ENCODE measurements at places on chromosomes 3 and 15.
A peak's percentile ranks its signal among the peaks of the same experiment; 100 is the strongest.

- no peak for DNase-seq
These were observed 1037.2 kb downstream of the SQOR start for GRCh38 chr15:46672041-46672440.

DNA sequence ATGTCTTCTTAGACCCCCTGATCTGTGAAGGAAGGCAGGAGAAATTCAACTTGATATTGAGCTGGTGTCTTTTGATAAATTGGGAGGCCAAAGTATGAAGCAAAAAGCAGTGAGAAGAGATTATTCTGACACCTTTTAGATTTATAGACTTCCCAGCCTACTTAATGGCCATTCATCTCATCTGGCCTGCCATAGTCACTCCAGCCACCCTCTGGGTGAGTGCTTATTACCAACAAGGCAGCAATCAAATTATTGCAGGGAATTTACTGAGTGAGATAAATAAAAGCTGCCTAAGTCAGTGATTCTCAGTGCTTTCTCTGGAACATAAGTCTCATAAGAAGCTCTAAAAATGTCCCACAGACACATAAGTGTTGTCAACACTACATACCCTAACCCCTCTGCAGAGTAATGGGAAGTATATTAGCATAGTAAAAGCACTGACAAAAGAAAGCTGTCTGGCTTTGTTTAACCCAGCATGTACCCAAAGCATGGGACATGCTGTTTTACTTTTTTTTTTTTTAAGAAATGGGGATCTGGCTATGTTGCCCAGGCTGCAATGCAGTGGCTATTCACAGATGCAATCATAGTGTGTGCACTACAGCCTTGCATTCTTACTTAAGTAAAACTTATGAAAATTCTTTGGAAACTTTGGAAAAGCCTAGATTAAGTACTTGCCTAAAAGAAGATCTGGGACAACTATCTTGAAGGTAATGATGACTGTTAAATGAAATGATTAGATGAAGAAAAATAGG lies 725.3 kb downstream of the TUSC7 start:
- no peak for DNase-seq

DNA sequence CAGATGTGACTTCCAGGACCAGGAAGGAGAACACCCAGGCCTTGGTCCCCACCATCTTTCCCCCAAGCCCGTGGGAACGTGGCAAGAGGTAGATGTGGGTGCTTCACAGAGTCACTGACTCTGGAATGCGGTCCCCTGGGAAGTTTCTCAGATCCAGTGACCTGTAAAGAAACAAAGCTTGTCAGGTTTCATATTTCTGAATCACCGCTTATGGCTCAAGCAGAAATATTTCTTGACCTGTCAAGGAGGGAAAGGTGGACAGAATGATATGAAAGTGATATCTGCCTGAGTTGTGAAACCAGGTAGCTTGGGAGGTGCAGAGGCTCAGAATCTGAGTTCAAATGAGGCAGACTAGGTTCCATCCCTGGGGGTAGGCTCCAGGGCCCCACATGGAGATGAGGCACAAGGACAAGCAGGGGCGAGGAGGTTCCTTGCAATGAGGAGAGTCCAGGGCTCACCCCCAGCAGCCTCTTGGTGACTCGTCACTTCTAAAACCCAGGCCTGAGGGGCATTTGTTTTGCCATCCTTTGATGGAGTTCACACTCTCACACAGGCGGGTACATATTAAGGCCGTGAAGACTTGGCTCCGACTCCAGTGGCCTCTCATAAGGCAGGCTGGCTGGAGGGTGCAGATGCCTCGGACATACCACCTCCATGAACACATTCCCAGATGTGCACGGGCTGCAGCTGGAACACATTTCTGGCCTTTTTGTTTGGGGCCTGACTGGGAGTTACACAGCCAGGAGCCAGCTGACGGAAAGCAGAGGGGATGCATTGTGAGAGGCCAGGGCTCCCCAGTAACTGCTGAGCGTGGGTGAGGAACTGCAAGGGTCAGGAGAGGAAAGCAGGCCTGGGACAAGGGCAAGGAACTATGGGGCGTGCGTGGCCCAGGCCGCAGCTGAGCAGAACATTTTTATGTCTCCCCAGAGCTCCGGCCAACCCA lies 1.3 kb downstream of the CILP start:
- no peak for DNase-seq

- DNase-seq = no peak
These were observed 25.3 kb upstream of the MFSD1 start for GRCh38 chr3:158776531-158776930.

GRCh38 chr3:184414418-184415202 lies 34.8 kb downstream of the CHRD start:
- DNase-seq = no peak

DNA sequence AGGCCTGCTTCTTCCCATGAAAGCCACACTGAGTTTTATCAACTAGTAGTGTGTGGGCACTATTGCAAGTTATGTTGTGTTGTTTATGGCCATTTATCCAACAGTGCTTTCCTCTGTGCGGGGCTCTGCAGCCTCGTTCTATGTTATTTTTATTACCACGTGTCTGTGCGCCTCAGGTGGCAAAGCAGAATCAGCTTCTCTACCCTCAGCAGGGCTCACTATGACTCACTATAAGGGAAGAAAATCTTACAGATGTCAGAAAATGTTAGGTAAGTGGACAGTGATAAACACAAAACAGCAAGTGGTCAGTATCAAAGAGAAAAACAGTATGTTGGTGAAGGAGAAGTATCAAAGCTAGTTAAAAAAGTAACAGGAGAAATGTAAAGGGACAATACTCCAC lies 61.4 kb downstream of the MOBP start:
- no peak for DNase-seq

DNA sequence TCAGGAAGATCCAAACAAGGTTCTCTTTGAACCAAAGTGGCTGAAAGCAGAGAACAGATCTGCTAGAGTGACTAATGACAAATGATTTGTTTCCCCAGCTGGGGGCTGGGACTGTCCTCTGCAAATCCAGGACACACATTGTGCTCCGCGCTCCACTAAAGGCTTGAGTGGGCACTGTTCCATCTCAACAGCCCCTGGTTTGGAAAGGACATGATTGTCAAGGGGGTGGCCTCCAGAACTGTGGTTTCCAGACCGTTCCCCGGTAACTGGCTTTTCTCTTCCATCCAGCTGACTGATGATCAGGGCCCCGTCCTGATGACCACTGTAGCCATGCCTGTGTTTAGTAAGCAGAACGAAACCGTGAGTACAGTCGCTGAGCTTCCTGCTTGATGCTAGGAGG lies 91.0 kb downstream of the LRTM1 start:
- no peak for DNase-seq

- DNase-seq = no peak
These were observed 27.8 kb downstream of the SHQ1 start for GRCh38 chr3:72820415-72820814.

GRCh38 chr3:124761250-124761796 lies 31.1 kb downstream of the UMPS start:
- DNase-seq = peak; percentile 49

DNA sequence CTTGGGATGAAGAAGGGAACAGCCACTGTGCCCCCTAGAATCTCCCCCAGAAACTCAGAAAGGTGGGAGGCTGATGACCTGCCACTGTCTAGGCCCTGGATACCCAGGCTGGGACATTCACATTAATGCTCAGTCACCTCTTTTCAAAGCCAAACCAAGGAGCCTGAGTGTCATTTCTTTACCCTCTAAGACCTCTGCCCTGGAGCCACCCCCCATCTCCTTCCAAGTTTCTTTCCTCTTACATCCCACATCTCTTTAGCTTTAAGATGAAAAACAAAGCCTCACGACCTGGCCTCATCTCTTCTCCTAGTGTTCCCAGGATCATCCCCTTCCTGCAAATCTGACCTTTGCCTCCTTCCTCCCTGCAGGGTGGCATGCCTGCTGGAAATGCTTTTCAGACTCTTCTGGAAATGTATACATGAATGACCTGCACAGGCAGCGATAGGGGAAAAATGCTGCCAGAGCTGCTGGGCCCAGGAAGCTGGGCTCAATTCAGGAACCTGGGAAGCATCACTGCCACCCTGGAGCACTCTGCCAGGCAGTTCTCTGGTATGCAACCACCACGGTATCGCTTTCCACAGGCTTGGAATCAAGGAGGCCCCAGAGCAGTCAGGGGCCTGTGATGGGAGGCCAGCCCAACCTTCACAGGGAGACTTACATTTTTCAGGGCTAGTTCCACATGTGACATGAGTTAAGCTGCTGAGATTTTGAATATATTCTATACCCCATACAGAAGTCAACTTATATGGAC lies 67.6 kb downstream of the DAPK2 start:
- DNase-seq = no peak

DNA sequence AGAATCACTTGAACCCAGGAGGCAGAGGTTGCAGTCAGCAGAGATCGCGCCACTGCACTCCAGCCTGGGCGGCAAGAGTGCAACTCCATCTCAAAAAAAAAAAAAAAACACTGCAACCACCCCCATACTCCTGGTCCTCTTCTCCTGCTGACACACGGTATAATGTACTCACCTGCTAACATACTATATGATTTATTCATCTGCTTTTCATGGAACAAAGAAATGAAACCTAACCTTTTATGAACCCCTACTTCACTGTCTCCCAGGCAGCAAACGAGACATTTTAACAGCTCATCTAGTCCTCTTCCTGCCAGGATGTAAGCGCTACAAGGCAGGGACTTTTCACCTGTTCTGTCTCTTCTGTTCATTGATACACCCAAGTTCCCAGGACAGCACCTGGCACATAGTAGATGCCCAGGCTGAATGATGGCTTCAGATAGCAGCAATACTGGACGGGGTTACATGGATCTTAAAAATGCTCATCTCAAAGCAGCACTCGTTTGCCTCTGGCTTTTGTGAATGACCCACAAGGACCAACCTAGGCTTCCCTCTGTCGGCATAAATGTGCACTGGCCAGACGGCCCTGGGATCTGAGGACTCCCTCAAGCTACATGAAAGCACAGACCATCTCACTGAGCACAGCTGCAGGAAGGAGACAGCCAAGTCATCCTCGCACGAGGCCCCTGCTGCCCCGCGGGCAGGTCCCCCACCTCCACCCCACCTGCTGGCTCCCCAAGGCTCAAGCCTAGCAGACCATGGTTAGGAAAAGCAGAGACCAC lies 20.3 kb downstream of the XXYLT1 start:
- no peak for DNase-seq

DNA sequence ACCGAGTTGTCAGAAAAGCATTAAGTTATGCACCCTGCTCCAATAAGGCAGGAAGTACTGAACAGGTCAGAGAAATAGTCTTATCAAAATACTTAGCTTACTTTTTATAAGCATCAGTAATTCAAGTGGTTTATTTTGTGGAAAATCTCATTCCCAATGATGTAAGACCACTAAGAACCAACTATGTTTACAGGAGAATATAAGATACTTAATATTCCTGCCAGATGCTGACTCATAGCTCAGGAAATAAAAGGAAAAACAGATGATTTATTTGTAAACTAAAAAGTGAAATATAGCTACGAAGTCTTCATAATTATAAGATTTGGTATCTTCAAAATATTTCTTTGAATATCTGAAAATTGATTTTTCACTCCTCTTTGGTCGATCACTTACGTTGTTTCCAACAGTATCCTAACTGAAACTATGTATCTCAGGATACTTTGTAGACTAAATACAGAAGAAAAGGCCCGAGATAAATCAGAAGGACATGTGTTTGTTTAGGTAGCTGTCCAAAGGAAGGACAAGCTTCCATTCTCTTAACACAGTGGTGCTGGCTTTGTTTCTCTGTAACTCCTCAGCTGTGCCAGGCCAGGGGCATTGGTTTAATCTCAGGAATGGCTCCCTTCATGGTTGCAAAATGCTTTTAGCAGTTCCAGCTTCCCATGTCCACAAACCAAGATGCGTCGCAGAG lies 295.8 kb downstream of the GBE1 start:
- DNase-seq = no peak

DNA sequence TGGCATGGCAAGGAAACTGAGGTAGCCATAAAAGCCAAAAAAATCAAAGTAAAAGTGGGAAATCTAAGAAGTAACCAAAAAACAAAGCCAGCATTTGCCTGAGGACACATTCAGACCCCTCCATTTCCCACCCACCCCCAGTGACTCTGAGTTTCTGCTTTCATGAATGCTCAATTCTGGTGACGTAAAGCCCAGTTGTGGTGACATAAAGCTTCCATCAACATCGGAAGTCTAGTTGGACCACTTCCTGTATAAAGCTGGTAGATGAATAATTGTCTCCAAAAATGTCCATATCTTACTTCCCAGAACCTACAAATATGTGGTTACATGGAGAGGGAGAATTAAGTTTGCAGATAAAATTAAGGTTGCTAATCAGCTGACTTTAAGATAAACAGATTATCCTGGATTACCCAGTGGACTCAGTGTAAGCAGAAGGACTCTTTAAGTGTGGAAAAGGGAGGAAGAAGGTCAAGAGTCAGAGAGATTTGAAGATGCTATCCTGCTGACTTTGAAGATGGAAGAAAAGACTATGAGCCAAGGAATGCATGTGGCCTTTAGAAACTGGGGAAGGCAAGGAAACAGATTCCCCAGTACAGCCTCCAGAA lies 62.0 kb upstream of the ST3GAL6 start:
- DNase-seq = no peak

GRCh38 chr15:38479266-38479665 lies 25.3 kb downstream of the FAM98B start:
- no peak for DNase-seq

DNA sequence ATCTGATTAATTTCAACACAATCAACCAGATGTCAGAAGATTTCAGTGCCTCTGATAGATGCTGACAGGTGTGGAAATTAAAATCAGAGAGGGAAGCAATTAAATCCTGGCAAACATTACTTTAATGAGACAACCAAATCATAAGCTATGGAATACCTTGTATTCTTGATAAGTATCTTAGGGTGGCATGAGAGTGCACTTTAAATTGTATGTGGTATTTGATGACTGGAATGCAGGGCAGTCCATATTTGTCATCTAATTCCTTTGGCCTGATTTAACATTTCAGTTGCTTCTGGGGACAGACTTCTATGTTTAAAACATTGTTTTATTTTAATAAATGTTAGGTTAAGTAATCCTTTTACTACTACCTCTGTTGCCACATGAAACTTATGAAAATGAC lies 184.1 kb downstream of the LPP start:
- DNase-seq = no peak

- no peak for DNase-seq
These were observed 3.9 kb upstream of the DNASE1L3 start for GRCh38 chr3:58214484-58215316.

DNA sequence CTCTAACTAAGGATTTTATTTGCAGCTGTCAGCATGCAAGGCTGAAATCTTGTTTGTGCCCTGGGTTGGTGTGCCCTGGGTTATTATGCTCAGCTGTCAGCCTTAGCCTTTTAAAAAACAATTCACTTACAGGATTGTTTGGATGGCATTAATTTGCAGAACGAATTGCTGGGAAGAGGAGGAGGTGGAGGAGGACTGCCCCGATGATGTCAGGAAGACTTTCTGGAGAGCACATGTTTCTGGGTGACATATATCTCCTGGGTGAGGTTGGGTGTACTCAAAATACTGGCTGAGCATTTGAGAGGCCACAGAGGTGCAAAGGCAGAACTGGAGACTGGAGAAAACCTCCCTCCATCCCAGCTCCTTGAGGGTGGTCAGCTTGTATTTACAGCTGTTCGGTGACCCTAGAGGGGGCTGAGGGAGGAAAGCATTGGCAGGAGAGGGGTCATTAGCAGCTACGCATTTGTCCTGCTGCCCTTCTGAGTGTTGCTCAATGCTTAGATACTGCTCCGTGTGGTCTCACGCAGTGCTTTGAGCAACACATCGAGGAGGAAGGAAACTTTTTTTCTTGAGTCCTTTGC lies 59.8 kb upstream of the PSMD6 start:
- no peak for DNase-seq

Data from BJ (cell line).